Suprapubic skin (tissue), 4 donors: ENCODE measurements at places on chromosomes 5 and 9.
A peak's percentile ranks its signal among the peaks of the same experiment; 100 is the strongest.

DNA sequence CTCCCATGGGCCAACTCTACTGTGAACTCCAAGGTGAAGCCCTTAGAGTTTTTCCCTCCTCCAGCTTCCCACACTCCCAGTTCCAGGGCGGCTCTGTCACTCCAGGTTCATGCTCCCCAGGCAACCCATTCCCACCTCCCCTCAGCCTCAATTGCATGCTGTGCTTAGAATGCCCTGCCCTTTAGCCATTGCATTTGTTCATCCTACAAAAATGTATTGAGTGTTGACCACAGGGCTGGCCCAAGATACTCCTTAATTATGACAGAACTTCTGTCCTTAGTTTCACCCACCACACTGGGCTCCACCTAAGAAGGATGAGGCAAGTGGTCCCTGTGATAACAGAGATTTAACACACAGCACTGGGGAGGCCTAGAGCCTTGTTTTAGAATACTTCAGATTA is 236.1 kb downstream of the ADAMTSL1 start:
- DNase-seq: no peak

- no peak for DNase-seq
Measured at GRCh38 chr5:135047347-135047695, 13.3 kb upstream of the PITX1 start.

- DNase-seq: no peak
Measured at GRCh38 chr5:3456121-3456681, 139.4 kb upstream of the IRX1 start.

DNA sequence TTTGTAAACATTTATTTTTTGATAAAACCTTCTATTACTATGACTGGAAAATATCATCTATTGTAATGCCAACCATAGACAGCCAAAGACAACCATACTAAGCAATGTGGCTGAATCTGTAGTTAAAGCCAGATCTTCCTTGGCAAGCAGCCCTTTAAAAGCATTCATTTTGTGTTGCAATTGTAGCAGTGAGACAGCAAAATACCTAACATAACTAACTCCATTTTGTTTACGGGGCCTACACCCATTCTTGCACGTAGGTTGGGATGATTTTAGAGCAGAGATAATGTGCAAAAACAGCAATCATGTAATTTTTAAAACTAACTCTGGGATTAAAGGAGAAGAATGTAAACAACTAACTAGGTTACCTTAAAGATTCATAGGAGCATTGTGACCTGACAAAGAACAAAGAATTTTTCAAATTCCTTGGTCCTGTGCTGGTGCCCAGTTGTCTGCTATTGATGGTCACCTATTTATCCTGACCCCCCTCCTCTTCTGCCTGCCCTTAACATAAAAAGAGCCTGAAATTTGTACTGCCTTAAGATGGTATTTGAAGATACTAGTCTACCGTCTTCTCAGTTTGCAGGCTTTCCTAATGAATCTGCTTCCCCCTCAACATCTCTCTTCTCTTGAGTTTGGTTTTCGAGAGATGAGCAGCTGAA is 10.6 kb downstream of the IFNA1 start:
- DNase-seq: no peak

DNA sequence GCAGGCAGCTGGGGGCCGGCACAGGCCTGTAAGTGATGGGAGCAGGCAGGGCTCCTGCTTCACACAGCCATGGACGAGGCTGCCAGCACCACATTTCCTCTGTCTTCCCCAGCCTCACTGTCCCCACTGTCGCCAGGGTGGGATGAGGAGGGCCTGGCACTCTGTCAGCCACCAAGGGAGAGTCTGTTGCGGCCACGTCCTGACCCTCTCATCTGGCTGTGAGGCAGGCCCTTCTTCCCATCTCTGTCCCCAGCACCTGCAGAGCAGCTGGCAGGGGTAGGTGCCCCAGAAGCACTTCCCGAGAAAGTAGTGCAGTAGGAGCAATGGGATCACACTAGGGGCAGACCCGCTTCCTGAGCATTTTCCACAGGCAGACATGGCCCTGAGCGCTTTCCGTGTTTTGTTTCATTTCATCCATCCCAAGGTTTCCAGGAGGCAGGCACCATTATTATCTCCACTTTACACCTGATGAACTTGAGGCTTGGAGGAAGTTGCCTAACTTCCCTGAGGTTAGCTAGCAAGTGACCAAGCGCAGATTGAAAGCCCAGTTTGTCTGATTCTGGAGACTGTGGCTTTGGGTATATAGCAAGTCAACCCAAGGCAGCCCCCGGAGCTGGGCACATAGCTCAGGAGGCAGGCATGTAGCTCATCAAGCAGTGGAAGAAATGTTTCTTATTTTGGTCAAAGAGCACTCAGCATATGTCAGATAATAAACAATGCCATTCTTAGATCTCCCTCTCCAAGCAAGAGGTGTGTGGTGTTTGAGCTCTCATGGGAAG is 202.4 kb downstream of the DAB2IP start:
- DNase-seq: no peak

- DNase-seq: no peak
Measured at GRCh38 chr5:57568136-57568535, 85.5 kb upstream of the ACTBL2 start.

DNA sequence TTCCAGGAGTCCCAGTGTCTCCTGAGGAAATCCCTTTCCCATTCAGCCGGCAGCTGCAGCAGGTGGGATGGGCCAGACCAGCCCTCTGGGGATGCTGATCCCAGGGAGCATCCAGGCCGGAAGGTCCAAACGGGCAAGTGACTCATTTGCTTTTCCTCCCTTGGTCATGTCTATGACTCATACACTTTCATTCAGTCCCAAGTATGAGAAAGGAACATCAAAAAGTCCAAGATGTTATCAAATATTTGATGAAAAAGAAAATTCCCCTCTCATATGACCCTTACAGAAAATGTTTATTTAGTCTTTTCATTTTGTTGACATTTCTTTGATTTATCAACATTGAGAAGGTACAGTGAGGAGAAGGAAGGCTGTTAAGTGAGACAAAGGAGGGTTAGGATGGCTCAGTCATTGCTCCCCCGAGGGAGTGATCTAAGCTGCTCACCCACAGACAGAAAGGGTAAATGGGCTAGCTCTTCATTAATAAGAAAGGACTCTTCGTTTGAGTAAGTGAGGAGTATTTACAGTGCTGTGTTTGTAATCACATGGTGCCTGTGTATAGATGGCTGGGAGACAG is 117.6 kb upstream of the ANKRD55 start:
- peak; percentile 82 for DNase-seq

GRCh38 chr5:3595006-3595961 is at the start of gene IRX1:
TSS of gene IRX1 (plus strand) at chr5:3595832. CDS start at chr5:3596106, 274 bp downstream.
- peak; percentile 80 for DNase-seq

DNA sequence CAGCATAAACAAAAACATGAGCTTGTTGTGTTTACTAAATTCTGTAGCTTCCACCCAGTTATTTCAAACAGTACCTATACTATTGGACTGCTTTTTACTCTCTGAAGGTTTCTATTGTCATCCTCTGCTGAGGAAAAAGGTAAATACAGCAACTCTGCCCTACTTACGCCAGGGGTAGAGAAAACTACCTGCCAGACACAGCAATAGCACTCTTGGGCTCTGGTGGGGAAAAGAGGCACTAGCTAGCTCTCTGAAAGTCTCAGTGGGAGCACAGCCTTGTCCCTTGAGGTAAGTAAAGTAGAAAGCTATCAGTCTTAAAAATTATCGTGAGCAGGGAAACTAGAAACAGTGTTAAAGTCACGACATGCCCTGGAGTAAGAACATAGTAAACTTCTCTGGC is 3.7 kb downstream of the HCN1 start:
- no peak for DNase-seq

- DNase-seq: no peak
Measured at GRCh38 chr9:132486706-132487350, 76.8 kb downstream of the CFAP77 start.

- DNase-seq: no peak
Measured at GRCh38 chr9:111350556-111350955, 20.5 kb upstream of the OR2K2 start.

DNA sequence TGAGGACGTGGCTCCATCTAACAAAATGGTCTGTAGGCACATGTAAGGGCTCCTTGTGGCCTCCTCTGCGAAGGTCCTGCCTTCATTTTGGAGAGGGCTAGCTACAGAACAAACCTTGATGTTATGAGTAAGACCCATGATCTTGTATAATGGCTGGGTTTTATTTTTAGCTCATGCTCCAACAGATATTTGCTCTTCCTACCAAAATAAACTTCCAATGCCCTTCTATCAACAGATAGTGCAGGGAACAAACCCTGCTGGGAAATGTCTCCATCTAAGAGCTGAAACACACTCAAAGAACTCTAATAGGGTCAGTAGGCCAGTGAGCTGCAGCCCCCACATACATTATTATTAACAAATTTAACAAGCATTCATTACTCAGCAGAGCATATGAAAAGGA is 189.5 kb downstream of the LURAP1L start:
- no peak for DNase-seq

DNA sequence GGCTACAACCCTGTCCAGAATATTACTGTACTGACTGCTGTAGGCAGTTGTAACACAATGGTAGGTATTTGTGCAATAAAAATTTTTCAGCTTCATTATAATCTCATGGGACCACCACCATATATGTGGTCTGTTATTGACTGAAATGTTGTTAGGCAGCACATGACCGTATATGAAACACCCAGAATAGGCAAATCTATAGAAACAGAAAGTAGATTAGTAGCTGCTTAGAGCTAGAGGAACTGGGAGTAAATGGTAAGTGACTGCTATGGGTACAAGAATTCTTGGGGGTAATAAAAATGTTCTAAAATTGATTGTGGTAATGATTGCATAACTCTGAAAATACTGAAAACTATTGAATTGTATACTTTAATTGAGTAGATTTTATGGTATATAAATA is 185.7 kb downstream of the ESM1 start:
- DNase-seq: no peak

DNA sequence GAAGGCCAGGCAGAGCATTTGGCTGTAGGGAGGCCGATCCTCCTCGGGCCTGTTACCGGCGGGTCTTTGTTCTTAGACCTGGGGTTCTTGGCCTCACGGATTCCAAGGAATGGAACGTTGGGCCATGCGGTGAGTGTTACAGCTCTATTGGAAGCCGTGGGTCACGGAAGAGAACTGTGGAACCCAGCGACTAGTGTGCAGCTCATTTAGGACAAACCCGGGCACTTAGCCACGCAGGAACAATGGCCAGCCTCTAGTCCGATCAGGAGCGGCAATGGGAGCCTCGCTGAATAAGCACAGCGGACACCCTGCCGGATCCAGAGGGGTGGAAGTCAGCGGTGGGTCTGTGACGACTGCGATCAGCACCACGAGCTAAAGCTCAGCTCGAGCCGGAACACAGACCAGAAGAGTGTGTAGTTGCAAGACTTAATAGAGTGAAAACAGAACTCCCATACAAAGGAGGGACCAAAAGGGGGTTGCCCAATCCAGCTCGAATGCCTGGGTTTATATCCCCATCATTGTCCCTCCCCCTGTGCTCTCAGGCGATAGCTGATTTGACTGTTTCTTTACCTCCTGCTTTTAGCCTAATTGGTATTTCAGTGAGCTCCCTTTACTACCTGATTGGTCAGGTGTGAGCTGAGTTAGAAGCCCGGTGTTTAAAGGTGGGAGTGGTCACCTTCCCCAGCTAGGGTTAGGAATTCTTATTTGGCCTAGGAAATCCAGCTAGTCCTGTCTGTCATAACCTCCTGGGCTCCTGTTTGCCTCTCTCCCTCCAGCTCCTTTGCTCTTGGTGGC is 53.7 kb upstream of the RPL26L1 start:
- no peak for DNase-seq

DNA sequence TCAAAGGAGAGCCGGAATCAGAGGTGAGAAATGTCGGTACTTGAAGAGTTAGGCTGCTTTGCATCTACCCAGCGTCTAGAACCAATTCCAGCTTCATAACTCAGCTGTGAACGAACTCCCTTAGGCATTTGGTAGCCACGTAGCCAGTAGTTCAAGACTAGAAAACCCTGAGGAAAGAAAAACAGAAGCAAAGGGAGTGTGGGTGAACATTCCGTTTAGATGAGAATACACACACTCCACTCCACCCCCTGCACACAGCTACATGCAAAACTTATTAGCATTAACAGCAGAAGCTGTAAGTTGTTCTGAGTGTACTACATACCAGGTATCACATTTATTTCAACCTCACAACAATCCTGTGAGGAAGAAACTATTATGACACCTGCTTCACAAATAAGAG is 78.3 kb downstream of the SMIM23 start:
- DNase-seq: no peak

DNA sequence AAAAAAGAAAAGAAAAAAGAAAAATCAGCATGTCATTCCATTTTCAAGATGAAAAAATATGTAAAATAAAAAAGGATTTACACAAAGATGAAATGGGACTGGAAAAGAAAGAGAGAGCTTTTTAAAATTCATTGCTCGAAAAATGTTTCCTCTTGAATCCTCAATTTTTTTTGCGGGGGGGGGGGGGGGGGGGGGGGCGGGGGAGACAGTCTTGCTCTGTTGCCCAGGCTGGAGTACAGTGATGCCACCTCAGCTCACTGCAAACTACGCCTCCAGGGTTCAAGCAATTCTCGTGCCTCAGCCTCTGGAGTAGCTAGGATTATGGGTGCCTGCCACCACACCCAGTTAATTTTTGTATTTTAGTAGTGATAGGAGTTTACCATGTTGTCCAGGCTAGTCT is 16.5 kb downstream of the PFDN1 start:
- DNase-seq: no peak

DNA sequence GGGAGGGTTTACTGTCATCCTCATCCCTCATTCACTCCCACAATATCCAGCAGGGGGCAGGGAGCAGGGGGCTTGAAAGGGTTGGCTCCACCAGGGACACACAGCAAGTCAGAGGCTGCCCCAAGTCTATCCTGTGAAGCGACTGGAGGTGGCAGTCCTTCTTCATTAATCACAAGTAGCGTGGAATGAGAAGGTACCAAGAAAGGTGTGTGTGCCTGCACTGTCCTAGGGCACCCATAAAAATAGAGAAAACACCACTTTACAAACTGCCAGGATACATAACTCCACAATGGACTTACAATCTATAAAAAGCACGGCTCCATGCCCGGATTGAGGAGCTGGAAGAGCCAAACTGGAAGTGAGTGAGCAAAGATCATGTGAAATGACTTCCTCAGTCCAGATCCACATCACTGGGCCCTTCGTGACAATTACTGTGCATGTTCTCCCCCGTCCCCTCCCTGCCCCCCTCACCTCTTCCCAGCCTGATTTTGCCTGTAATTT is 183.9 kb downstream of the SLIT3 start:
- peak; percentile 70 for DNase-seq

GRCh38 chr9:137306850-137307254 is 4.8 kb upstream of the NRARP start:
- peak; percentile 75 for DNase-seq

DNA sequence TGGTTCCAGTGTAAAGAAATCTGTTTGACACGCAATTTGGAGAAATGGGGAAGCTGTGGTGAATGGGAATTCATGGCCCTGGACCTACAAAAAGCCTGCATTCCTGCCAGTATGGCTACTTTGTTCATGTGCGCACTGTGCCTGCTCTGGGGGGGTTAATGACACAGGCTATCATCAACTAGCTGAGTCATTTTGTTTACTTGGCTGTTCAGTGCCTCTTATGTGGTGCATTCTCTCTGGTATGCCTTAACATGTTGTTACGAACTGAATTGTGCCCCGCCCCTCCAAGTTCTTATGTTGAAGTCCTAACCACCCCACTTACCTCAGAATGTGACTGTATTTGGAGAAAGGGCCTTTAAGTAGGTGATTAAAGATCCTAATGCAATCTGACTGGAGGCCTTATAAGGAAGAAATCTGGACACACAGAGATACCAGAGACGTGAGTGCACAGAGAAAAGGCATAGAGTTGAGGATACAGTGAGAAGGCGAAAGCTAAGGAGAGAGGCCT is 20.4 kb upstream of the UBAP1 start:
- no peak for DNase-seq
